HepG2 (cell line): ENCODE measurements at places on chromosomes 1 and 21. TPM values are rescaled to one million over a fixed set of nuclear protein-coding genes. Genes with fewer than 3 reads are reported as not detected.

The CD2 gene
- polyA plus RNA-seq, result not detected in 2 replicates

The TRNP1 gene
- 158 and 166 TPM in 2 replicates for polyA plus RNA-seq

The EDARADD gene
- 0.03 TPM in 1 of 2 replicates, not detected in the other for polyA plus RNA-seq

The RIMKLA gene
- 2.8 and 3.8 TPM in 2 replicates for polyA plus RNA-seq

The CLCA4 gene
- polyA plus RNA-seq, result not detected in 2 replicates

The OR2L5 gene
- not detected in 2 replicates for polyA plus RNA-seq

The IGSF9 gene
- polyA plus RNA-seq, result 0.03 and 0.04 TPM in 2 replicates

The NBPF6 gene
- polyA plus RNA-seq, result not detected in 2 replicates

The IL23R gene
- 0.07 TPM in 1 of 2 replicates, not detected in the other for polyA plus RNA-seq

The FOXE3 gene
- not detected in 2 replicates for polyA plus RNA-seq

The KIF2C gene
- 18.7 and 29.7 TPM in 2 replicates for polyA plus RNA-seq

The TSEN15 gene
- 17.3 and 25.6 TPM in 2 replicates for polyA plus RNA-seq

The CHD5 gene
- 0.09 and 0.21 TPM in 2 replicates for polyA plus RNA-seq

DNA sequence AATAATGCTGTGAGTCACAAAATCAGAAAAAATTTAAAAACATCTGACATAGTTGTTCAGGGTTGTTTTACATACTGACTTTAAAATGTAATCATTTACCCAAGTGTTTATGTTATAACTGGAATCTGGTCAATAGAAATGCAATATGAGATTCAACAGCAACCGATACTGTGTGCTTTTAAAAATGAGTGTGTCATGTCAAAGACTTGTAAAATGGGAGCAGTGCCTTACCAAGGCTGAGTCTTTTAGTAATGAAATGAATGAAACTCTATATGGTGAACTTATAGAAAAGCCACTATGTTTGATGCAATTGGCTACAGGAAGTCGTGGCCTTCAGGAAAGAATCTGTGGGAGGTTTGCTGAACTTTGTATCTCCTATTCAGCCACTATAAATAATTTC is 570.2 kb downstream of the DPYD start:
- DNase-seq, result no peak

- no peak for DNase-seq
Measured at GRCh38 chr1:178713259-178713658, 11.8 kb upstream of the RALGPS2 start.

GRCh38 chr1:57741521-57741920 is 317.7 kb upstream of the DAB1 start:
- DNase-seq, result no peak

DNA sequence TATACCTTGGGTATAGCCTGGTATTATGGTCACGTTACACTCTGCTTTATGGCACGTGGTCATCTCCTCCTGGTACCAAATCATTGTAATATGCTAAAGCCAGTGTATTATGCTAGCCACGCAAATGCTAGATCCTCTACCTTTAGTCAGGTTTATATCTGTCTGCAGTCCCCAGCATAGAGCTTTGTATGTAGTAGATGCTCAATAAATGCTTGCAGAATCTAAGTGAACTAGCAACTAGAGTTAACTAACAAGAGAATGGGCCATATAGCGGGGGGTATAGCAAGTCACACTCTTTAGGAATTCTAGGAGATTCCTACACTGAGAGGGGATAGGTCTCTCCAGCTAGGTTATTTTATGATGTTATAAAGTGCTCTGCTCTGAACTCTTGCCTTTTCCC is 3.0 kb downstream of the MOV10 start:
- no peak for DNase-seq

DNA sequence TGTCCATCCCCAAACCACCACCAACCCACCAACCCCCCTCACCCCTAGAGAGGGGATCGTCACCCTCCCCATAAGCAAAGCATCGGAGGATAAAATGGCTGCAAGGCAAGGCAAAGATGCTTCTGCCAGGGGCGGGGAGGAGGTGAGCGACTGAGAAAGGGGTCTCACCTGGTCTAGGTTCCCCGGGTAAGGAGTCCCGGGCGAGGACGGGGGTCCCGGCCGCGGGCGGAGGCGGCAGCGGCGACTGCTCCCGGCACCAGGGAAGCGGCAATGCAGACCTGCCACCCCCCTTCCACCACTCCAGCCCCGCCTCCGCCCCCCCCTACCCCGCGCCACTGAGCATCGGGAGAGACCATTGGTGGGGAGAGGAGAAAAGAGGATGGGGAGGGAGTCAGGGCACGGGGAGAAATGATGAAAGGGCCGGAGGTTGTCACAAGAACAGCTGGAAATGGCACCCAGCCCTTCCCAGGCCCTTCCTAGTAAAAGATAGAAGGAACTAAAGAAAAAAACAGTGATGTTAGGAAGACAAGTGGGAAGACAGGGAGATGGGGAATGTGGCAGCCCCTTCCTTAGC is at the start of gene SV2A:
TSS of gene SV2A (minus strand) at position 274 of the 574 bp plus-strand sequence. CDS start 4,004 bp downstream, outside the sequence.
- peak; percentile 34 for DNase-seq

GRCh38 chr1:230972855-230973271 is 5.8 kb downstream of the TTC13 start:
- DNase-seq, result peak; percentile 25

DNA sequence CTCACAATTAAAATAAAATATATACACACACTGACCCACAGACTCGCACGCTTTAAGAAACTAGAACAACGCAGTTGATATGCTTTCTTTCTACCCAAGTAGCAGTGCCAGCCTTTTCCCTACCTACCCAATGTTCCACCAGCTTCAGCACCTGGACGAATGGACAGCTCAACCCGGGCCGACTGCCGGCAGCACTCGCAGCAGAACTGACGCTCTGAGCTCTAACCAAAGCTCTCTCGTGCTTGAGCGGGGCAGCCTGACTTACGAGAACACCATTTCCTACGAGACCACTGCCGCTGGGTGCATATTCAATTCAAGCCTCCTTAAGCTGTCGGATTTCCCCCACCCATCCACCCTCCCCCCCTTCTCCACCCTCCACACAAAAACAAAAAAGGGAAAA is 127.4 kb upstream of the DPYD start:
- DNase-seq, result peak; percentile 13

DNA sequence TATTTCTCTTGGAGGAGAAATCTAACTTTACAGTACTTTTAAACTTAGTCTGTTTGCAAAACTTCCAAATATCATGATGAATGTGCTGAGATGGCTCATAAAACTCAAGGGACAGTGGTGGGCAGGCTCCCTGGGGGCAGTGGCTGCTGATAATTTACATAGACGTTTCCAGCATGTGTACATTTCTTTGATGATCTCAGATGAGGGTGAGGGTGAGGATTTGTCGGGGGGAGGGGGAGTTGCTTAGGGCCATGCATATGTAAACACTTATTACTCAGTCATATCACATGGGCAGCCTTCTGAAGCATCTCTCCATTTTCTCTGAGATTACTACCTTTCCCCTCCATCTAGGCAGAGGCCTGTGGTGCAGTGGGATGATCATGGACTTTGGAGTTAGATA is 152.9 kb upstream of the HMGB4 start:
- no peak for DNase-seq

- DNase-seq, result no peak
Measured at GRCh38 chr1:26856604-26857469, 6.1 kb upstream of the SFN start.

DNA sequence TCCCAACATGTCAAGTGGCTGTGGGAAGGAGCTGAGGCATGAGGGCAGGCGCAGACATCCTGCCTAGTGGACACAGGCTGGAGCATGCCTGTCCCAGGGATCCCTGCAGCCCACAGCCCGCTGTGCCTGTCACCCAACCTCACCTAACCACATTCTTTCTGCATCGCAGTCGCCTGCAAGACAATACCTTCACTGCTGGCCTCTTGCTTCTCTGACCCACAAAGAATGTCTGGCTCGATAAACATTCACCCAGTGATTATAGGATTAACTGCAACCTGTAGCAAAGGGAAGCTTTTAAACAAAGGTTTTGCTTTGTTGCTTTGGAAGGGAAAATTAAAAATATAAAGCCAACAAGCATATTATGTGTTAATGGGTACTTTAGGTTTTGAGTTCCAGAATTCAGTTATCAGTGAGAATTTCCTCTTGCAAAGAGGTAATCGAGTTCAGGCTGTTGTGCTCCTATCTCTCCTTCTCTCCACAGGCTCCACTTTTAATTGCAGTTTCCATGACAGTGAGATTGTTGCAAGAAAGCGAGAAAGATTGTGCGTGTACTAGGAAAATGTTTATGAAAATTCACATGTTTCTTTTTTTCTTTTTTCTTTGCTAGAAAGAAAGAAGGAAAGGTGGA is 40.0 kb upstream of the ZNF648 start:
- peak; percentile 61 for DNase-seq

- no peak for DNase-seq
Measured at GRCh38 chr1:190595438-190595837, 117.8 kb upstream of the BRINP3 start.

- DNase-seq, result no peak
Measured at GRCh38 chr1:55821234-55821633, 606.1 kb upstream of the USP24 start.

DNA sequence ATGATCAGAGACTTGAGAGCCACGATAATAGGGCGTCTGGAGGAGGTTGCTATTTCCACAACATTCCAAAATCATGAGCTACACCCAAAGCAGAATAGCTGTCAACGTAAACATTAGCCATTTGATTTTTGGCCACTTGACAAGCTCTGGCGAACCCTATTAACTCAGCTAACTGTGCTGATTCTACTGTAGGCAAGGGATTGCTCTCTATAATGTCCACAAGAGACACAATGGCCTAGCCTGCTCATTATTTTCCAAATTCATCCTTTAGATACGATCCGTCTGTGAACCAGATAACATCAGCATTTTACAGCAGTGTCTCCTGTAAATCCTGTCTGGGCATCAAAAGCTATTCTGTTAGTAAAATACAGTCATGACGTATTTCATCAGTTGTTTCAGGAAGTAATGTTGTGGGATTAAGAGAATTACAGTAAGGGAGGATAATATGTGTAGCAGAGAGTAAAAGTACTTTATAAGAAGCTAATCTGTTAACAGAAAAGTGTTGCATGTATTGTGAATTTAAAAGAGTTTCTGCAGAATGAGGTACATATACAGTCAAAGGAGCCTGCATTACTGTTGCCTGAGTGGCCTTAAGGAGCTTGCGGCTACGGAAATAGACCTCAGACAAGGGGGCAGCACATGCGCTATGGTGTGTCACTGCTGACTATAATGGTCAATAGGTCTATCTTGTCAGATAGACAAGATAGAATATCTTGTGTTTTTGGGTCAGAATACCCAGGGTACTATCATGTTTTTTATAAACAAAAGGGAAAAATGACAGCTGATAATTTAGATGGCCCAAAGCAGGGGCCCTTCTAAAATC is 44.9 kb upstream of the TINAGL1 start:
- no peak for DNase-seq

DNA sequence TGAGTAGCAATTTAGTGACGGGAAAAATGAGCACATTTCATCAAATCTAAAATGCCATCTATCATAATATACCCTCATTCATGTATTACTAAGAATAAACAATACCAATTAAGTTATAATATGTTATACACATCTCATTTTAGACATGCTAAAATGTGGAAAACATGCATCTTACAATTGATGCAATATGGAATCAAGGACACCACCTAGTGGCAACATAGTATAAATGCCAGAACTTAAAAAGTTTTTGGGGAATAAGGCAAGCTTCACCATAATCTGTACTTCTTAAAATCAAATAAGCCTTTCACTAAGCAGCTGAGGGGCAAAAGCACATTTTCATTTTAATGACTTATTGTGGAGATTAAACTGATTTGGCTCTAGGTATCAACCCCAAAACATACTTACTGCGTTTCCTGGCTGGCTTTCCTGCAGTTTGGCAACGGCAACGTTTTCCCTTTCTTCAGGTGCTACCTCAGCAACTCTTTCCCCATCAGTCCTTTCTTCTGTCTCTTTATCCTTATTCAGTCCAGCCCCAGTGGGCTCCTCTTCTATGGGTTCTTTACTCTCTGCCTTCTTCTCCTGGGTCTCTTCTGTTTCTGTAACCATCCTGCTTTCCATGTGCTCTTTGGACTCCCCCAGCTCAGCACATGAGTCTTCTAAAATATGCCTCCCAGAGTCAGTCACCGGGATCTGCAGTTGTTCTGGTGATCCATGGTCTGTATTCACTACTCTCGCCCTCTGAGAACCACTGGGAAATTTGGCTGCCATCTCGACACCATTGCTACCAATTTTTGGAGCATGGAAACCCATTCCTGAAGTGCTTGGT is 11.4 kb downstream of the SDE2 start:
- DNase-seq, result peak; percentile 28

- no peak for DNase-seq
Measured at GRCh38 chr1:9877962-9878361, 32.1 kb downstream of the CTNNBIP1 start.

- no peak for DNase-seq
Measured at GRCh38 chr1:66711420-66711819, 40.8 kb upstream of the DYNLT5 start.

- no peak for DNase-seq
Measured at GRCh38 chr1:3082571-3083516, 13.8 kb downstream of the PRDM16 start.

DNA sequence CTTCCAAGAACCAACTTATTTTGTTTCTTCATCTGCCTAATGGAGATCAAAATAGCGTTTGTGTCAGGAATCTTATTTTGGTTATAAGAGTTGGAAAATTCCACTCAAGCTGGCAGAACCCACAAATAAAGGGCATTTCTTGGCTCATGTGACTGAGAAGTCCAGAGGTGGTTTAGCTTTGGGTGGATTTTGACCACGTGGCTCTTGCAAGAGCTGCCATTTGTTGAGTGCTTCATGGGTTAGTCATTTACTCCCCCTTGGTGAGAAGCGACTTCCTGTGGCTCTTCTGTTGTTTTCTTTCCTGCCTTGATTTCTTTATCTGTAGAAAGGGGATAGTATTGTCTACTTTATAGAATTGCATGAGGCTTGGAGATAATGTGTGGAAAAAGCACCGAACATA is 9.5 kb upstream of the RNF186 start:
- DNase-seq, result no peak

DNA sequence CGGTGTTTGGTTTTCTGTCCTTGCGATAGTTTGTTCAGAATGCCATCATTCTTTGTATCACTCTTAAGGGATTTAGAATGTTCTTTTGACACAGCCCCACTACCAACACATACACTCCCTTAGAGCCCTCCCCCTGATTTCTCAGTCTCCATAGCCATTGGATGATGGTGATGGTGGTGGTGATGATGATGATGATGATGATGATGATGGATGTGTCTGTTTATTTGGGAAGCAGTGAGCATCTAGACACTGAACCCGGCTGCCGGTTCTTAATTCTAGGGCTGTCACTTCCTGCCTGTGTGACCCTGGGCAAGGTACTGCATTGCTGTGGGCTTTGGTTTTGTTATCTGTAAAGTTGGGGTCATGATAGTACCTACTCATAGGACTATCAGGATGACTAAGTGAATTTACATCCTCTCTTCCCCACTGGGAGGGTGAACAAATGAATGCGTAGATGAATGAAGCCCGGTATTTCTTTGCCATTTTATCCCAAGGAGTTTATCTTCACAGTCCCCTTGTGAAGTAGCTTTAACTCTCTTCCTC is 100.7 kb downstream of the HUNK start:
- DNase-seq, result no peak

GRCh38 chr1:179923029-179923428 is 31.6 kb upstream of the CEP350 start:
- DNase-seq, result no peak

- no peak for DNase-seq
Measured at GRCh38 chr1:92691925-92692324, 93.0 kb downstream of the EVI5 start.
